Aorta (tissue), 5 donors: ENCODE measurements at places on chromosomes 1 and 21. TPM values are rescaled to one million over a fixed set of nuclear protein-coding genes. Genes with fewer than 3 reads are reported as not detected.

- no peaks in the 10 kb centered on the region for H3K36me3 ChIP-seq
- no peaks in the 10 kb centered on the region for H3K4me1 ChIP-seq
- H3K27me3 ChIP-seq, result no peaks in the 10 kb centered on the region
- no peak for DNase-seq
- no peak overlapping the region for H3K4me3 ChIP-seq
- no peak overlapping the region for H3K27ac ChIP-seq
Measured at GRCh38 chr21:27001526-27001925, 34.6 kb upstream of the ADAMTS5 start.

Gene CHIA
- total RNA-seq, result not detected

DNA sequence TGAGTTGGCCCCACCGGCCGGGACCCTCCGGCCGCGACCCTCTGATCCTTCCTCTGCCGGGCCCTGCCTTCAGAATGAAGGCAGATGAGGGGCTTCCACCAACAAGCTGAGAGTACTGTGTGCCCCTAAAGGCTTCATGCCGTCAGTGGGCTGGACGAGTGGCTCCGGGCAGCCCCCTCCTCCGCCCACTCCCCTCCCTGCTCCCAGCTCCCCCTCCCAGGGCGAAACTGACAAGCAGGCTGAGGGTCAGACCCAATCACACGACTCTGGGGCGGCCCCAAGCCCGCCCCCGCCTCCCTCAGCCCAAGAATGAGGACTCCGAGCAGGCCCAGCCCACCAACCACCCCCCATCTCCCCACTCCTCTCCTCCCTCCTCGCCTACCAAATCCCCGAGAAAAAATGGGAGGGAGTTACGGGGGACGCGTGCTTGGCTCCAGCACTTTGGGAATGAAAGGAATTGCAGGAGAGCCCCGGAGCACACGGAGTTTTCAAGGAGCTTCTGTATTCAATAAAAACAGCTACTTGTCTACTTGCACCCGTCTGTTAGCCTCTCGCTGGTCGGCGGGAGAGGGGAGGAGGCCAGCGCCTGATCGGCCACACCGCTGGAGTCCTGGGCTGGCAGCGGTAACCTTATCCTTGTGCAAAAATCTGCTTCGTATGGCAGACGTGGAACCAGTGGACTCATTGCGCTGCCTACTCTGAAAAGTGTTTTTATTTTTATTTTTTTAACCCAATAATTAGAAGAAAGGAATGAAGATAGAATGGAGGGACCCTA, at the start of gene COL11A1:
Gene COL11A1 (minus strand): TSS at position 147 of the 775 bp plus-strand sequence. CDS start 344 bp downstream, outside the sequence.
- H3K4me3 ChIP-seq, result peak within 1 kb of the TSS; percentile 8
- DNase-seq, result peak; percentile 72
- H3K27me3 ChIP-seq, result no peaks in the 10 kb centered on the region
- H3K4me1 ChIP-seq, result no peaks in the 10 kb centered on the region
- no peak within 1 kb of the TSS for H3K27ac ChIP-seq
- H3K36me3 ChIP-seq, result no peaks in the 10 kb centered on the region

DNA sequence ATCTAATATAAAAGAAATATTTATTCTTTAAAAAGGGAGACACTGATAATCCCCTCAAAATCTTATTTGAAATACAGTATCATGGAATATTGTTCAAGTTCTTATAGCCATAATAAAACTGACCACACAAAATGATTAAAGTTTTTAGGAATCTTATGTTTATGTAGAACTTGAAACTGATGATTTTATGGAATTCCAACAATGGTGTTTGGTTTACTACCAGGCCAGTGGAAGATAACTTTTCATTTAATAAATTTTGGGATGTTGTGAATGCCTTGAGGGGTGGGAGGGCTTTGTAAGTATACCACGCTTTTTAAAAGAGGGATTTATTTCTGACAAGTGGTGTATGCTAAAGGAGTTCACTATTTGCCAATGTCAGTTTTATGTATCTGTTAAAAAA, 87.7 kb downstream of the RAB3GAP2 start:
- no peaks in the 10 kb centered on the region for H3K27me3 ChIP-seq
- no peaks in the 10 kb centered on the region for H3K4me1 ChIP-seq
- H3K4me3 ChIP-seq, result no peak overlapping the region

Gene F13B
- not detected for total RNA-seq

Gene IFI44L
- 42.2 TPM for total RNA-seq

GRCh38 chr1:12760256-12760795, 13.2 kb upstream of the PRAMEF12 start:
- no peak overlapping the region for H3K27ac ChIP-seq
- H3K36me3 ChIP-seq, result no peaks in the 10 kb centered on the region
- no peak for DNase-seq

- no peak overlapping the region for H3K27ac ChIP-seq
- H3K4me1 ChIP-seq, result no peaks in the 10 kb centered on the region
- DNase-seq, result peak; percentile 73
- H3K27me3 ChIP-seq, result no peaks in the 10 kb centered on the region
- H3K4me3 ChIP-seq, result no peak overlapping the region
- no peaks in the 10 kb centered on the region for H3K36me3 ChIP-seq
Measured at GRCh38 chr1:47763591-47764171, 233.5 kb downstream of the TRABD2B start.

DNA sequence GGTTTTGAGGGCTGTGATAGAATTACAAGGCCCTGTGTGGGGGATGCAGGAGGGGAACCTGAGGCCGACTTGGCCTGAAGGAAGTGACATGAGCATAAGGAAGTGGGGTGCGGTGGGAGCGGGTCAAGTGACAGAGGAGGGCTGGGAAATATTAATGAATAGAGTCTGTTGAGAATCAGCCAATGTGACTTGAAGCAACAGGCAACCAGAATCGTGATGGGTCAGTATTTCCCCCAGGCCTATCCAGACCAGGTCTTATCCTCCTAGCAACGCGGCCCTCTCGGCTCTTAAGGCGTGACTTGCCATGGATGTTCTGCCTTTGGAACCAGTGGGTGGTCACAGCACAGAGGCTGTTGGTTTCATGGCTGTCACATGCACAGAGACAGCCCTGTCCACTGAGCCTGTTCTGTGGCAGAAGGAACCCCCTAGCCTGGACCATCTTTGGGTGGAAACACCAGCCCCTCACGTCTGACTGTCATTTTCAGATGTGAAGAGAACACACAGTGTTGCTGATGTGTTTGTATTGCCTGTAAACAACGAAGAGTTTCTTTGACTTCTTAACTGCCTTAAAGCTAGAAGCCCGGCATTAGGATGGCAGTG, 468.8 kb downstream of the CAMTA1 start:
- no peak overlapping the region for H3K4me3 ChIP-seq
- no peak for DNase-seq

GRCh38 chr1:227434808-227435444, 116.6 kb upstream of the CDC42BPA start:
- H3K4me1 ChIP-seq, result no peaks in the 10 kb centered on the region
- H3K4me3 ChIP-seq, result no peak overlapping the region
- DNase-seq, result no peak
- H3K27ac ChIP-seq, result no peak overlapping the region
- H3K27me3 ChIP-seq, result no peaks in the 10 kb centered on the region

DNA sequence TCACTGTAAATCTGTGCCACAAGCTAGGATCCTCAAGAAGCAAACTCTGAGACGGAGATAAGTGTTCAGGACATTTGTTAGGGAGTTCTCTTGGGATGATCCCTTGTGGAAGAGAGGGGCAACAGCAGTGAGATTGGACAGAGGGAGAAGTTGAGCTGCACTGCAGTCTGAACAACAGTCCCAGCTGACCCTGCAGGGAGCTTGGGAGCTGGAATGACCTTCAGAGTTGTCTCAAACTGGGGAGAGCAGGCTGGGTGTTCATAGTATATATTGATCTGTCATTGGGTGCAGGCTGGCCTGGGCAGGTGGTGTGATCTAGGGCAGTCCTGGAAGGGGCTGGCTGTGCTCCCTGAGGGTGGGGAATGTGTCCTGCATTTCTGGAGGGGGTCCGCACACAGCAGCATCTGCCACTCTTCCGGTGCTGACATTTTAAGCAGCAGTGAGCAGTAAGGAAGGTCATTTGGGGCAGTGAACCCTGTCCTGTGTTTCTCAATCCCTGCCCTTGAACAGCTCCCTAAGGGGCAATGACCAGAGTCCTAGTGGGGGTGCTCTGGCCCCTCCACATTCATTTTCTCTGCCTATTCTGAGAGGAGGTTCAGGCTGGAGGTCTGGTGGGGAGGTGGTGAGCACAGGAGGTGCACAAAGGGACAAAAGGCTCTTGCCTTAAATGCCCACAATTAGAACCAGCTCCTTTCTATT, 90.2 kb upstream of the PPM1J start:
- H3K4me1 ChIP-seq, result no peaks in the 10 kb centered on the region
- no peak overlapping the region for H3K27ac ChIP-seq
- no peaks in the 10 kb centered on the region for H3K36me3 ChIP-seq
- no peaks in the 10 kb centered on the region for H3K27me3 ChIP-seq

- no peak overlapping the region for H3K27ac ChIP-seq
- H3K27me3 ChIP-seq, result no peaks in the 10 kb centered on the region
- no peak overlapping the region for H3K4me3 ChIP-seq
- H3K36me3 ChIP-seq, result no peaks in the 10 kb centered on the region
Measured at GRCh38 chr1:4549930-4550329, 104.5 kb upstream of the AJAP1 start.

GRCh38 chr1:110544753-110545152, 25.8 kb upstream of the KCNA10 start:
- no peak for DNase-seq
- no peak overlapping the region for H3K4me3 ChIP-seq
- H3K27me3 ChIP-seq, result no peaks in the 10 kb centered on the region
- no peaks in the 10 kb centered on the region for H3K4me1 ChIP-seq
- H3K36me3 ChIP-seq, result no peaks in the 10 kb centered on the region

GRCh38 chr1:151187205-151187604, 2.8 kb downstream of the VPS72 start:
- H3K4me1 ChIP-seq, result no peaks in the 10 kb centered on the region
- DNase-seq, result no peak
- no peaks in the 10 kb centered on the region for H3K36me3 ChIP-seq
- H3K4me3 ChIP-seq, result no peak overlapping the region
- no peaks in the 10 kb centered on the region for H3K27me3 ChIP-seq

Gene OR2L5
- 0.24 TPM for total RNA-seq

Gene ST6GALNAC3
- total RNA-seq, result 10.5 TPM

DNA sequence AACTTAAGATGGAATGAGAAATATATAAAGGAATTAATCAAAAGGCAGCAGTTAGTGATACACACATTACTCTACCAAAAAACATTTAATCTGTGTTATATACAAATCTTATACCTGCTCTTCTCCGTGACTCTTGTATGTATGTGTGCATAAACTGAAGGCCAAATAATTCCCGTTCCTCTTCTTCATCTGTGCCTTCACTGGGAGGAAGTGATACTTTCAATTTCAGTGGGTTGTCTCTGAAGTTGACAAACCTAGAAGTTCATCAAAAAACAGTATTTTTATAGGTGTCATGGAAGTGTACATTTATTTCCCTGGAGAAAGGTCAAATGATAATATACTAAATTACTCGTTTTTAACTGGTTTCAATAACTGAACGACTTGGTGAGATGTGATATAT, 19.3 kb downstream of the TRMT13 start:
- no peaks in the 10 kb centered on the region for H3K27me3 ChIP-seq
- H3K4me1 ChIP-seq, result no peaks in the 10 kb centered on the region
- no peak overlapping the region for H3K4me3 ChIP-seq
- H3K27ac ChIP-seq, result no peak overlapping the region
- no peak for DNase-seq

DNA sequence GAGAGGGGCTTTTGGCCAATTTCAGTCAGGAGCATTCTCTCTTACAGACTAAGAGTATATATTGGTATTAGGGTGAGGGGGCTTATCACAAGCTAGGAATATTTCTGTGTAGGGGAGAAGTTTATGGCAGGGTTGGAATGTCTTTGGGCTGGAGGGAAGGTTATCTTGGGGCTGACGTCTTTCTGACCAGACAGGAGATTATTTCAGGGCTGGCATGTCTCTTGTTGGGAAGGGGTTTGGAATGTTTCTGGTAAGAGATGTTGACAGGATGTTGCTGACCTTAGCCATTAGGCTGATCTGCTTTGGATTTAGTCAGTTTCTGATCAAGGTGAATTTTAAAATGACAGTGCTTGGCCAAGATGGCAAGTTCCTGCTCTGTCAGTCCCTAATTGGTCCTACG, 17.8 kb upstream of the HSD3B1 start:
- H3K36me3 ChIP-seq, result no peaks in the 10 kb centered on the region
- no peaks in the 10 kb centered on the region for H3K4me1 ChIP-seq
- DNase-seq, result no peak
- no peak overlapping the region for H3K27ac ChIP-seq
